Osteocyte (in vitro differentiated cells): ENCODE measurements at places on chromosomes 5 and 9. TPM values are rescaled to one million over a fixed set of nuclear protein-coding genes. Genes with fewer than 3 reads are reported as not detected.

GRCh38 chr9:83569326-83569725 lies 31.1 kb upstream of the FRMD3 start:
- DNase-seq, result no peak
- H3K27me3 ChIP-seq, result no peaks in the 10 kb centered on the region
- peaks cover 5% of the 10 kb centered on the region for H3K4me1 ChIP-seq
- no peak overlapping the region for H3K4me3 ChIP-seq

Gene ANKRD18B
- 13.8 and 15.3 TPM in 2 replicates for total RNA-seq

Gene CARTPT
- not detected in 2 replicates for total RNA-seq

Gene IGFBPL1
- total RNA-seq, result 1.7 and 2.8 TPM in 2 replicates

Gene SLC36A3
- not detected in 2 replicates for total RNA-seq

Gene QRFP
- not detected in 2 replicates for total RNA-seq

Gene PTTG1
- 20.7 and 21.3 TPM in 2 replicates for total RNA-seq

Gene TLR4
- total RNA-seq, result 28.9 and 30.5 TPM in 2 replicates

GRCh38 chr5:88675168-88675707 lies 207.7 kb downstream of the MEF2C start:
- H3K4me1 ChIP-seq, result peaks cover 22% of the 10 kb centered on the region
- H3K27ac ChIP-seq, result no peak overlapping the region
- H3K36me3 ChIP-seq, result no peaks in the 10 kb centered on the region
- H3K4me3 ChIP-seq, result peak overlapping the region; percentile 66

- H3K36me3 ChIP-seq, result peaks cover 3% of the 10 kb centered on the region
- peaks cover 26% of the 10 kb centered on the region for H3K4me1 ChIP-seq
- no peak overlapping the region for H3K27ac ChIP-seq
- H3K4me3 ChIP-seq, result no peak overlapping the region
- DNase-seq, result peak; percentile 84
- H3K27me3 ChIP-seq, result no peaks in the 10 kb centered on the region
Measured at GRCh38 chr5:140402258-140403074, 833 bp downstream of the ANKHD1 start.

GRCh38 chr9:83574482-83574881 lies 36.3 kb upstream of the FRMD3 start:
- DNase-seq, result no peak
- no peak overlapping the region for H3K4me3 ChIP-seq
- peaks cover 5% of the 10 kb centered on the region for H3K4me1 ChIP-seq
- H3K36me3 ChIP-seq, result peaks cover 5% of the 10 kb centered on the region
- H3K27ac ChIP-seq, result no peak overlapping the region

DNA sequence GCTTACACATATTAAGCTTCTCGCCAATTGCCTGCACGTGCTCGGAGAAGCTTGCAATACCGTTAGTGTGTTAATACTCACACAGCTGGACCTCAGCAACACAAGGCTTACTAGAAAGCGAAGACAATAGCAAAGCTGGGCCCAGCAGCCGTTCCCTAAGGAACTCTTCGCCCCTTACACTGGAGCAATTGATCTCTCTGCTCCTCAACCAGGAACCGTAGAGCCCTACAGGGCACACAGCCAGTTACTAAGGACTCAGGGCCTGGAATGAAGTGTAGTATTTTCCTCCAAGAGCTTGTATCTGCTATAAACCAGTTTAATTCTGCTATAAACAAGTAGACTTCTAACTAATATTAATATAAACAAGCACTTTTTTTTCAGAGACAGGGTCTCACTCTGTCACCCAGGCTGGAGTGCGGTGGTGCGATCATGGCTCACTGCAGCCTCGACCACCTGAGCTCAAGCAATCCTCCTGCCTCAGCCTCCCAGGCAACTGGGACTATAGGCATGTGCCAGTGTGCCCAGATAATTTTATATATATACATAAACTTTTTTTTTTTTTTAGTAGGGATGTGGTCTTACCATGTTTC lies 67.0 kb upstream of the SIMC1 start:
- H3K4me3 ChIP-seq, result no peak overlapping the region
- H3K27me3 ChIP-seq, result peaks cover 28% of the 10 kb centered on the region
- DNase-seq, result peak; percentile 60
- no peak overlapping the region for H3K27ac ChIP-seq
- H3K4me1 ChIP-seq, result no peaks in the 10 kb centered on the region

GRCh38 chr5:59221769-59222168 lies 638.9 kb downstream of the RAB3C start:
- H3K4me1 ChIP-seq, result peaks cover 25% of the 10 kb centered on the region
- H3K36me3 ChIP-seq, result peaks cover 5% of the 10 kb centered on the region
- no peaks in the 10 kb centered on the region for H3K27me3 ChIP-seq
- H3K4me3 ChIP-seq, result no peak overlapping the region

Gene PLEKHG4B
- 3.8 and 4.5 TPM in 2 replicates for total RNA-seq

GRCh38 chr5:100898504-100899346 lies 4.4 kb downstream of the ST8SIA4 start:
- H3K4me1 ChIP-seq, result peaks cover 25% of the 10 kb centered on the region
- no peaks in the 10 kb centered on the region for H3K36me3 ChIP-seq
- no peak for DNase-seq
- no peak overlapping the region for H3K4me3 ChIP-seq

DNA sequence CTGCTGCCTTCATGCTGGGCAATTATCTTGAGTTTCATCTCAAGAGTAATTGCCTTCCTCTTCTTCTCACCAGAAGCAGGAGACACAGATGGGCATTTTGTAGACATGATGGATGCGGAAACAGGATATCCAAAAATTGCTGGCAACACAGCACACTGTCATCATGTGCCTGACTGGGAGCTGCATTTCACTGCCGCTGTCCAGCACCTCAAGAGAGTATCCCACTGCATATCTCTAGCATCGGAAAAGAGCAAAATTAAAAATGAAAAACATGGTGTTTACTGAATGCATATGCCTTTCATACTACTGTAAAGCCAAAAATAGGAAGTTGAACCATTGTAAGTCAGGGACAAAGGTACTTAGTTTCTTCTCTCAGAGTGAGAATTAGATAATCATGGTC lies 210.7 kb downstream of the MAN2A1 start:
- H3K27me3 ChIP-seq, result no peaks in the 10 kb centered on the region
- no peaks in the 10 kb centered on the region for H3K4me1 ChIP-seq
- H3K4me3 ChIP-seq, result no peak overlapping the region
- H3K27ac ChIP-seq, result no peak overlapping the region
- DNase-seq, result no peak

Gene BTNL3
- not detected in 2 replicates for total RNA-seq

GRCh38 chr5:149782018-149782894 lies 52.1 kb downstream of the PPARGC1B start:
- no peaks in the 10 kb centered on the region for H3K36me3 ChIP-seq
- DNase-seq, result no peak

Gene EEIG1
- 39.4 and 41.4 TPM in 2 replicates for total RNA-seq

GRCh38 chr9:26579056-26579455 lies 313.5 kb downstream of the CAAP1 start:
- H3K27me3 ChIP-seq, result peaks cover 12% of the 10 kb centered on the region
- H3K36me3 ChIP-seq, result no peaks in the 10 kb centered on the region
- DNase-seq, result no peak
- no peak overlapping the region for H3K4me3 ChIP-seq
- H3K27ac ChIP-seq, result no peak overlapping the region

Gene TMEM215
- not detected in 2 replicates for total RNA-seq

DNA sequence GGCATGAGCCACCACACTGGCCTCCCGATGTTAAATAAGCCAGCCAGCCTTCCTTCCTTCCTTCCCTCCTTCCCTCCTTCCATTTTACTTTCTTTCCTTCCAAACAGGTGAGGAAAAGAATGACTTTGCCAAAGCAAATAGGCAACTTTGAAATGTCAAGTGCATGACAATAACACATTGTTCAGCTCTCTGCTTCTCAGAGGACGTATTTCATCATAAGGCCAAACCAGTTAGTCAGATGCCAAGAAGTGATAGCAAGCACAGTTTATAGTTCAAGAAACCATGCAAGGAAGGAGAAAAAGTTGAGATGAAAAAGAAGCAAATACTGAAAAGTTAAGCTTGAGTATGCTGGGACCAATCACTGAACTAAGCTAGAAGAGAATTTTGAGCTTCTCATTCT lies 29.5 kb downstream of the POU4F3 start:
- H3K27me3 ChIP-seq, result peaks cover 19% of the 10 kb centered on the region
- H3K4me3 ChIP-seq, result no peak overlapping the region
- no peak for DNase-seq
- H3K27ac ChIP-seq, result no peak overlapping the region
- no peaks in the 10 kb centered on the region for H3K36me3 ChIP-seq
- H3K4me1 ChIP-seq, result no peaks in the 10 kb centered on the region

Gene TERT
- total RNA-seq, result not detected in 2 replicates

DNA sequence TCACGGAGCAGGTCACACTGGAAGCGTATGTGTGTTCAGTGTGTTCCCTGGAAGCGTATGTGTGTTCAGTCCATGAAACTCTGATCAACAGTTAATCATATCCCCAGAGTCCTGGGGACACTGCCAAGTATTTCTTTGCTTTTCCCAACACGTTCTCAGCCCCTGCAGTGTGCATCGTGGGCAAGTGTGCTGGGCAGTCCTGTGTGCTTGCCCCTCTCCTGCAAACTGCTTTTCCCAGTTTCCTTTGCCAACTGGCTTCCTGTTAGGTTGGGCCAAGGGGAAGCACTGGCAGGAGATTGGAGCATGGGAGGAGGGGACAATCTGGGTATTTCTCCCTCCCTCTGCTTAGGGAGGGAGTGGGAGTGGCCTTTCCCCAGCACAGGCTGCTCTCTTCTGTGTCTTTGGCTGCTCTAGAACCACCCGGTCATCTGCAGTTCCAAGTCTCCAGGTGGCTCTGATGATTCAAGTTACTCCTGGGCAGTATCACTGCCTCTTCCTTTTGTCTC lies 36.8 kb upstream of the NEK6 start:
- no peak for DNase-seq
- peaks cover 6% of the 10 kb centered on the region for H3K4me1 ChIP-seq
- peaks cover 10% of the 10 kb centered on the region for H3K27me3 ChIP-seq

DNA sequence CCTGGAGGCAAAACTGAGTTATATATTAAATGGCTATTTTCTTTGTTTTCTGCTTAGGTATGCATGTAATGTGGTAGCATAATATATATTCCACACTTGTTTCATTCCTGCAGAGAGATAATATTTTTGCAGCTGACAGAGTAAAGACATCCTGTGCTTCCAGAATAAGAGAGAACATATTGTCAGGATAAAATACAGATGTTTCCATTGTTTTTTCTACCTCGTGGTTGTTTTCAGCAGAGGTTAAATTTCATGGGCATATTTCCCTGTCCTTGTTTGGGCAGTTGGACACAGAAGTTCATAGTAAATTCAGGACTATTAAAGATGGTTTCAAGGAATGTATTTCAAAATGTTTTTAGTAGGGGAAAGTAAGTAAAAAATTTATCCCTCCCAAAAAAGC lies 47.6 kb upstream of the MEGF10 start:
- H3K4me3 ChIP-seq, result no peak overlapping the region
- H3K27me3 ChIP-seq, result no peaks in the 10 kb centered on the region
- peak overlapping the region; percentile 86 for H3K27ac ChIP-seq
- DNase-seq, result no peak

GRCh38 chr9:112360047-112360804 lies 19.7 kb upstream of the HSDL2 start:
- no peaks in the 10 kb centered on the region for H3K36me3 ChIP-seq
- DNase-seq, result no peak
- H3K27me3 ChIP-seq, result no peaks in the 10 kb centered on the region

Gene TTC16
- total RNA-seq, result not detected in 2 replicates

Gene F2RL1
- total RNA-seq, result 2.0 and 2.1 TPM in 2 replicates

- H3K27me3 ChIP-seq, result no peaks in the 10 kb centered on the region
- no peaks in the 10 kb centered on the region for H3K36me3 ChIP-seq
- peaks cover 59% of the 10 kb centered on the region for H3K4me1 ChIP-seq
Measured at GRCh38 chr9:133509179-133510083, 15.3 kb downstream of the MYMK start.

Gene SPATA31D4
- not detected in 2 replicates for total RNA-seq

Gene MLANA
- total RNA-seq, result not detected in 2 replicates

DNA sequence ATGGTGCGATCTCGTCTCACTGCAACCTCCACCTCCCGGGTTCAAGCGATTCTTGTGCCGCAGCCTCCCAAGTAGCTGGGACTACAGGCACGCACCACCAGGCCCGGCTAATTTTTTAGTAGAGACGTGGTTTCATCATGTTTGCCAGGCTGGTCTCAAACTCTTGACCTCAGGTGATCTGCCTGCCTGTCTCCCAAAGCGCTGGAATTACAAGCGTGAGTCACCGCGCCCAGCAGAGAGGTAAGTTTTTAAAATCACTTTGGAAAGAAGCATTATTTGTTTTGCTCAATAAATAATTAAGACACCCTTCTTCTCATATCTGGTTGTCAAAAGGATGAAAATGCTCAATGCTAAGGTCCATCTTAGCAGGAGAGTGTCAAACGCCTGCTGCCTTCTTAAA lies 48.5 kb upstream of the STXBP1 start:
- H3K27ac ChIP-seq, result peak overlapping the region; percentile 98
- H3K27me3 ChIP-seq, result no peaks in the 10 kb centered on the region
- peaks cover 75% of the 10 kb centered on the region for H3K4me1 ChIP-seq

- H3K4me3 ChIP-seq, result no peak overlapping the region
- H3K4me1 ChIP-seq, result no peaks in the 10 kb centered on the region
- peaks cover 6% of the 10 kb centered on the region for H3K36me3 ChIP-seq
- H3K27ac ChIP-seq, result no peak overlapping the region
Measured at GRCh38 chr9:131545786-131546335, 538 bp downstream of the PRRT1B start.

DNA sequence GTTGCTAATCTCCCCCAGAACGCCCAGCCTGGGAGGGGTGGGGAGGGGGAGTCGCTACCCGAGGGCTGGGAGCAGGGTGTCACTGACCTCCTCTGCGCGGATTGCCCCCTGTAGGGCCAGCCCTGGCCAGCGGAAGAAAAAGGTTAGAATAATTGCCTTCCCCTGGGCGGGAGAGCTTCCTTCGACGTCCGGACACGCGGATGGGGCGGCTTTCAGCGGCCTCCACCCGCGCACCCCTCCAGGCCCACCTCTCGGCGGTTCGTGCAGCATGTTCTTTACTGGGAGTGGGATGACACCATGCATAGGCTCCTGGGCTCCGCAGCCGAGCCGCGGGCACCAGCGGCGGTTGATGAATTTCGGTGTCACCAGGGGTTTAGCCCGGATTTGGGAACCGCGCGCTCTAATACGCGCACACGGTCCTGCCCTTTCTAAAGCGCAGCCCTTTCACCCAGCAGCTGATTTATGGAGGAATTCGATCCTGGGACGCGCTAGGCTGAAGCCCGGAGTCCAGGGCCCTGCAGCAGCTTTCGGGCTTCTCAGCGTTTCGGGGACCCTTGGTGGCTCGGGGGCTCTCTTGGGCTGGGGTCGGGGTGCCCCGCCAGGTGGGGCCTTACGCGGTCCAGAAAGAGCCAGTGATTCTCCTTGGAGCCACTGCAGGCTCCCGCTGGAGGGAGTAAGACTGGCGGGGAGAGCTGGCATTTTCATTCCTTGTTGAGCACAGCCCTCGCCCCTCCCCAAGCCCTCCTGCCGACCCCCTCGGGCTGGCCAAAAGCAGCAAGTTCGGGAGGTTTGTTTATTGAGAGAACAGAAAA lies 10.1 kb downstream of the LMX1B start:
- peaks cover 87% of the 10 kb centered on the region for H3K27me3 ChIP-seq
- peaks cover 9% of the 10 kb centered on the region for H3K4me1 ChIP-seq
- no peak for DNase-seq
- no peaks in the 10 kb centered on the region for H3K36me3 ChIP-seq
